ENCODE measurements at places on chromosomes 7 and 10.

DNA sequence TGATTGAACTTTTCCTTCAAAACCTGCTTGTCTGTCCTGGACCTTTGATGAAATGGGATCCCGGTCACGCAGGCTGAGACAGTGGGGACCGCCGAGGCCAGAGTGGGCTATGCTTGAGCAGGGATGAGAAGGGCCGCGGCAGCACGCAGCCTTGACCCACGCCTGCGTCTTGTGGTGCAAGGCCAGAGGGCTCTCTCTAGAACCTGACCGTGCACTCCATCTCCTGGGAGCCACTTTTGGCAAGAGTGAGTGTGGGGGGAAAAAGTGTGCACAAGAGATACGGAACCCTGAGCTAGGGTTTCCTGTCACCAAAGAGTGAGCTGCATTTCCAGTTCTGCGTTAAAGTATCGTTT is 42.4 kb downstream of the WIPI2 start:
- DNase-seq: no peak

GRCh38 chr10:125549653-125550052 is 133.3 kb downstream of the TEX36 start:
- no peak for DNase-seq

DNA sequence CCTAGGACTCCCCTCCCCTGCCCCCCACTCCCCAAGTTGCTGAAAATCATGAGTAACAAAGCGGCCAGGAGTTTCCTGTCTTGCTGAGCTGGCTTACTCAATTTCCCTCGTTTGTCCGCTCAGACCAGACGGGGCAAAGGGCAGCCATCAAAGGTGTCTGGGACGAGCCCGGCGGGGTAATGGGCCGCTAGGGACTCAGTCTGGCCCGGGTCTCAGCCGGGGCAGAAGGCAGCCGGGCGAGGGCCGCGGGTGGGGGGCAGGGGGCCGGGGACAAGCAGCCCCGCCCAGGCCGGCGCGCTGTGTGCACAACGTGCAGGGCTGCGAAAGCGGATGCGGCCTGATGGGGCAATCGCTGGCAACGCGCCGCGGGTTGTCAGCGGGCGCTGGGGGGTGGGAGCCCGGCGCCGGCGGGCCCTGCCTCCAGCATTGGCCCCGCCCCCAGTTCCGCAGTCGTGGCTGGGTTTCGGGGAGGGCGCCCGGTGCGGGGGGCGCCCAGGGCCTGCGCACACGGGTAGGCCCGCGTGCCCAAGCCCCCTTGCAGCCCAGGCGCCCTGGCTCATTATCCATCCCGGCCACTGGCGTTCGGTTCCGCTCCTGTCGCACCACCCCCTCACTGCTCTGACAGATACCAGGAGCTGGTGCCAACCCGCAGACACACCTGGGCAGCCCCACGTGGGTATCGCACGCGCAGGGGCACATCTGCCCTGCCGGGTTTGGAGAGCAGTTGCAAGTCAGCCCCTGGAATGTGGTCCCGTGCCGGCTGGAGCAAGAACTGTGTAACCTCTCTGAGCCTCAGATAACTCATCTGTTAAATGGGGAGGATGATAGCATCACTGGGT is 35.1 kb downstream of the DNAJB12 start:
- peak; percentile 78 for DNase-seq

- no peak for DNase-seq
Measured at GRCh38 chr7:28862595-28863272, 95.4 kb downstream of the TRIL start.

DNA sequence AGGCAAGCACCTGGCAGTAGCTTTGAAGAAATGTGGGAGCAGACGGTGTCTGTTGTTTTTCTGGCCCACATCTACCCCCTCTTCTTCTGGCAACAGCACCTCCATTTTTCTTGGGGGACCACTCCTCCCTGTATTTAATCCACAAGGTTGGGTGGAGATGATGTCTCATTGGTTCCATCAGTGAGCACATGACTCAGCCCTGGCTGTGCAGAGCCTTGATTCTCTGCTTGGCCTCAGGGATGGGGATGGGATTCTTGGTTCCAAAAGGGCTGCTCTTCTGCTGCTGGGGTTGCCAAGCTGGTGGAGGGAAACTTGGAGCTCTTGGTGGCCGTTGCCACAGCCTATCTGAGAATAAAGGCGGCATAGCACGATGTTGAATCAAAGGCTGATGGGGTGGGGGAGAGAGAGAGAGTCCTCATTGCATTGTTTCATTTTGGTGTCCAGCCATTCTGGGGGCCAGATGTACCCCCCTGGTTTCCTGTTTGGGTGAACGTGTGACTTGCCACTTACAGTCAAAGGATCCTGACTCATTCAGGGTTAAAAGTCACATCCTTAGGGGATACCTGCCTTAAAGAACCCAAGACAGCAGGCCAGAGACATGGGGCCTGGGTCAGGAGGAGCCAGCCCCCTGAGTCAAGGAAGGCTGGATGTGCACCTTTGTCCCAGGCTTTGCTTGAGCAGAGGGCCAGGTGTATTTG is 25.9 kb downstream of the GRK5 start:
- no peak for DNase-seq

DNA sequence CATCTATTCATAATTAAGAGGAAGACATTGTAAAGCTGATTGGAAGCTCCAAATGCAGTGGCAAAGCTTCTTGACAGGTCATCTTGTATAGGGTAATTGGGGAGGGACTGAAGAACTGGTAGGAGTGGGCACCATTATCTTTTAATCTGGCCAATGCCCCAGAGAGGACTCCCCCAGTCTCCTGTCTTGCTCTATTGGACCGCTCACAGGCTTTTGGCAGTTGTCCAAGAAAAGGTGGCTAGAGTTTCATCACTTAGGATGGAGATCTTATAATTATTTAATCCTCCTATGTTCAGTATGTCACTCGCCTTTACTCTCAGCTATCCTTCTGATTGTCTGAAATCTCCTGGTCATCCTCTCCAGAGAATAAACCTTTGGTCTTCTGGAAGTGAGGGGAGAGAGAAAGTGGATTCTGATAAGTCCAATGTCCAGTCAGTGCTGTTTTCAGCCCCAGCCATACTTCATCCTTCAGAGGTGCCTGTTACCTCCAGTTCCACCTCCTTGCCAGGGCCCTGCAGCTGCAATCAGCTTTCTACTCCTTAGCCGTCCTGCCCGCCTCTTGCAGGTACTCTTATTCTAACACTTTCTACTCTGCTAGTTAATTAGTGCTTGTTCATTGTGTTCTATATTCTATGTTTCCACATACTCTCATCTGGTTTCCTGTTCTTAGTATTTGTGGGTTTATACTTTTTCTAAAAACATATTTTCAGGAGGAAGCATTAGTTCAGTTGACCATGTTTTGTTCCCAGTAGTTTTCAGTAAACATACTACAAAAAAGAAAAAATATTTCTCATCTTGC is 241.6 kb downstream of the NSUN6 start:
- no peak for DNase-seq

DNA sequence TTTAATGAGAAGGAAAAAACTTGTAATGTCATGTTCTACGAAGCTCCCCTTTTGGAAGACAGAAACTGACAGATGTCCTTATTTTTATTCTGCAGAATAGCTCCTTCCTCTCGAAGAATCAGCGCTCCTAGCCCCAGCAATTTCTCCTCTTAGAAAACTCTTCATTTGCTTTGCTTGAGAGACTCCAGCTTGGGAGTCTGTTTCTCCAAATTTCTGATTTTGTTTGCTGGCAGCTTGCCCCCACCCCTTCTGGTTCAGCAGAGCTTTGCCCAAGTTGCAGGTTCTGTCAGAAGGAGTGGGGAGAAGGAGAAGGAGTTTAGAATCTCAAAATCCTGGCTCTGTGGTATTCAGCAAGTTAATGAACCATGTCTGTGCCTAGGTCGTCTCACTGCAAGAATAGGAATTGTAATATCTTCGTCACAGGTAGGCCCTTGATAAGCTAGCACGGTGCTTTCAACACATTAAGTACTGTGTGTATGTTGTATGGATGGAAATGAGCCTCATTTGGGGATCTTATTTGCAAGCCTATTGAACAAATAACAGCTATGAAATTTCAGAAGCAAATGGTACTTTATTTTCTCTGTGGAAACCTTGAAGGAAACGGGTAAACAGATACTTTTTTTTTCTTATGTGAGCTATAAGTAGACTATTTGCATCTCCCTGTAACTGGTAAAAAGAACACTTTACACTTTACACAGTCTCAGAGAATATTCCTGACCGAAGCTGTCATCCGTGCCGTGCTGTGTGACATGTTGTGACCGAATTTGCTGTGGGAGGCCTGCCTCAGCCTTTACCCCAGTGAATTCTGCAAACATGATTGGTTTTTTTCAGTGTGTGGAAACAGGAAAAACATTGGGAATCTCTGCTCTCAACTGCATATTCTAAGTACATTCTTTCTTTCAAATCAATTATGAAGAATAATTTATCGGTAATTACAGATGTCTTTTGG is 290.9 kb downstream of the CAMK1D start:
- no peak for DNase-seq

DNA sequence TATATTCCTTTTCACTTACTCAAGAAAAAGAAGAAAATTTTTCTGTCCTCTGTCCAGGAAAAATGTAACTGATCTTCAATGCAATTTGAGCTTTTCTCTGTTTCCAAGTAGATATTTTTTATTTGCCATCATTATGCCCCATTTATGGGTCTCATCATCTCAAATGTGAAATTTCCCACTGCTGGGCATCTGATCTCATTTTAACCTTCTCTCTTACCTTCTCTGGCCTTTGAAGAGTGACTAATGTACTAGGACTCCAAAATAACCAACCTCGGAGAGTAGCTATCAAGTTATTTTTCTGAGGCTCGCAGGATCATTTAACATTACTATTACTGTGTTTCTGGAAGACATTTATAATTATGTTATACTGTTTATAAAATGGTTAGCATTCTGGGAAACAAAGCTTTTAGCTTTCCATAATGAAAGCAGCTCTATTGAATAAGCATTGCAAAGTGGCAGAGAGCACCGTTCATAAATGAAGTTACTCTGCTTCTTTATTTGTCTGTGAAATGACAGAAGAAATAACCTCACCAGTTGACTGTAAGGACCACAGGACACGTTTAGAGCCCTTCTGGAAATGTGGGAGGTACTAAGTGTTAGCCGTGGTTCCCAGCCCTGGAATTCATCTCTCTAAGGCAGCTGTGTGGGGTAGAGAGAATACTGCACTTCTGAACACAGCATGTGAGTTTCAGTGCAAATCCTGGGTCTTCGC is 33.3 kb upstream of the NMT2 start:
- no peak for DNase-seq

Measured in HT-29 (cell line).